ENCODE measurements at places on chromosomes 5 and 9.

DNA sequence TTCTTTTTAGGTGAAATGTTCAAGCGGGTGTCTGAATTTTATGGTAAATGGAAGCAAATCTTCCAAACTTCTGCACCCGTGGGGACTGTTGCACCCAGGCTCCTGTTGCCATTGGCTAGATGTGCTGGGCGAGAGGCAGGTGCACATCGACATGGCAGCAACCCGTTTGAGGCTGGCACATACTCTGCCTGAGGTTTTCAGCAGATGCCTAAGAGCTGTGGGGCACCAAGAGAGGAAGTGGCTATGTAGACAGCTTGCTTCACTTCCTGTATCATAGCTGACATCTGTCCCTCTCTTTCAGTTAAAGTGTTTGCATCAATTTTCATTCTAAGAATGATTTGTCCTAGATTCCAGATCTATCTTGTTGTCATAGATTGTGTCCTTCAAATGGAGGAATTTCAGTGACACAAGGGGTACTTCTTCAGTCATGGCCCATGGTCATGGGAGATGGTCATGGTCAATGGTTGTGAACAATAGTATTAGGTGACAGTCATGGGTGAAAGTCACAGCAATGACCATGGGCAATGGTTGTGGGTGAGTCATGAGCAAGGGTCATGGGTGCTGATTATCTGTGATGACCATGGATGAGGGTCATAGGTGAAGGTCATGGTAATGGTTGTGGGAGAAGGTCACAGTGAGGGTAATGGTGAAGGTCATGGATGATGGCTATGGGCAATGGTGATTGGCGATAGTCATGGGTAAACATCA is 115.1 kb upstream of the IRX4 start:
- DNase-seq: no peak

DNA sequence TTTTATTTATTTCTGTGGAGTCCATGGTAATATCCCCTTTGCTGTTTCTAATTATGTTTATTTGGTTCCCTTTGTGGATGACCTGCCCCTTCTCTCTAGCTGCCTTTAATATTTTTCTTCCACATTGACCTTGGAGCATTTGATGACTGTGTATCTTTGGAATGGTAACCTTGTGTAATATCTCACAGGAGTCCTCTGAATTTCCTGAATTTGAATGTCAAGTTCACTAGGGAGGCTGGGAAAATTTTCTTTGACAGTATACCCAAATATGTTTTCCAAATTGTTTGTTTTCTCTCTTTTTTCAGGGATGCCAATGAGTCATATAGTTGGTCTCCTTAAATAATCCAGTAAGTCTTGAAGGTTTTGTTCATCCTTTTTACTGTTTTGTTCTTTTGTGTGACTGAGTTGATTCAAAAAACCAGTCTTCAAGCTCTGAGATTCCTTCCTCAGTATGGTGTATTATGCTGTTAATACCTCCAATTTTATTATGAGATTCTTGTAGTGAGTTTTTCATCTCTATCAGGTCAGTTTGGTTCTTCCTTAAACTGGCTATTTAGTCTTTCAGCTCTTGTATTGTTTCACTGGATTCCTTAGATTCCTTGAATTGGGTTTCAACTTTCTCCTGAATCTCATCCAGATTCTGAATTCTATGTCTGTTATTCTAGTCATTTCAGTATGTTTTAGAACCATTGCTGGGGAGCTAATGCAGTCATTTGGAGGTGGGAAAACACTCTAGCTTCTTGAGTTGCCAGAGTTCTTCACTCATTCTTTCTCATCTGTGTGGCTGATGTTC is 349.0 kb upstream of the TARS1 start:
- no peak for DNase-seq

GRCh38 chr5:142032747-142033631 is 20.2 kb upstream of the GNPDA1 start:
- DNase-seq: no peak

GRCh38 chr5:55134053-55134722 is 25.8 kb upstream of the GPX8 start:
- no peak for DNase-seq

- DNase-seq: no peak
These were observed 29.2 kb downstream of the HSPA4 start for GRCh38 chr5:133081036-133081435.

DNA sequence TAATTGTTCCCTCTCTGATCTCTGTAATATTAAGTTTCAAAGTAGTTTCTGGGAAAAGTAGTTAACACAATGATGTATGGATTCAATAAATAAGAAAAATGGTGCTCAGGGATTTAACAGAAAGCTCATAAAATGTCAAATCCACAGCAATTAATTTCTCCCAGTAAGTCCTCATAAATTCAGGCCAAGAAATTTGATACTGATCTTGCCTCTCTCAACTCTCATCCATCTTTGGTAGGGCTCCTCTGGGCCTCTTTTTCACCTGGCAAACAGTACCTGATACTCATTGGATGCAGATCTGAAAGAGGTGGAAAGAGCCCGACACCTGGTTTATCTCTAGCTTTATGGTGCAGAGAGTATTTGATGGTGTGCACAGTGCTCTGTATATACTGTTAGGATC is 106.1 kb downstream of the STK32A start:
- no peak for DNase-seq

GRCh38 chr5:129857116-129857515 is 47.1 kb upstream of the CHSY3 start:
- no peak for DNase-seq

GRCh38 chr5:107289030-107289714 is 381.6 kb downstream of the EFNA5 start:
- DNase-seq: no peak

GRCh38 chr5:1133510-1134201 is 21.8 kb upstream of the SLC12A7 start:
- no peak for DNase-seq

GRCh38 chr9:79707589-79707988 is 135.8 kb downstream of the TLE4 start:
- DNase-seq: no peak

DNA sequence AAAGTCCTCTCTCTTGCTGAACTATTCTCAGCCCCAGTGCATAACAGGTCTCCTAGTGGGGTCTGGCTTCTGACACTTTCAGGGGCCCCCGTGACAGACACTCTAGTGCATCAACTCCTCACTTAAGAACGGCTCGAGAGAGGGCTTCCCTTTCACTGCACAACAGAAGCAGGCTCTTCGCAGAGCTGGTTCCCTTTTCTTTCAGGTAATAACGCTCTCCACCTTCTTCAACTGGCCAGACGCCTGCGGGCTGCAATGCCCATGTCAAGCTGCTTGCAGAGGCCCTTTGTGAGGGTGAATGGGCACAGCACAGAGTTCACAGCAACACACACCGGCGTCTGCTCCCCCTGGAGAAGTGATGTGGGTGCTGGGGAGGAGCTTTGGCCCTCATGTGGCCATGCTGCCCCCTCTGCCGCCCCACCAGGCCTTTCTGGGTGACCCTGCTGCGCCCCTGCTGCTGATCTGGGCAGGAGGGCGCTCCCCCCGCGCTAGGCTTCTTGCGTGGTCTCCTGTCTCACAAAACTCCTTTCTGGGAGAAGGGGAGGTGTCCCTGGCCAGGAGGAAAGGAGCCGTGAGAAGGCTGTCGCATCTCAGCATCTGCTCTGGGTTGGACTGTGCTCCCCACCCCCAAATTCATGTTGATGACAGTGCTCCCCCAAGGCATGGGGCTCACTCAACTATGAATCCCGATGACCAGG is 2.4 kb downstream of the MRPL36 start:
- DNase-seq: no peak

DNA sequence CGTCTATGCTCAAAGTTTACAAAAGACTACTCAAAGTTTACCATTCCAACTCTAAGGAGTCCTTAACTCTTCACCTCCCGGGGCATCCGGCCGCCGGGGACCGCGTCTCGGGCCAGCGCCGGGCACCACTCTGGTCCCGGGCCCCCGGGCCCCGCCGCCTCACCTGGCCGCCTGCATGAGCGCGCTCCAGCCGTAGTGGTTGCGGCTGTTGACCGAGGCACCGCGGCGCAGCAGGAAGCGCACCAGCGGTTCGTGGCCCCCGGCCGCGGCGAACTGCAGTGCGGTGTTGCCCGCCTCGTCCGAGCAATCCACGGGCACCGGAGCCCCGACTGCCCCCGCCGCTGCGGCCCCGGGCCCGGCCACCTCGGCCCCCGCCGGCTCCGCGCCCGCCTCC is 388 bp downstream of the ANKS6 start:
- DNase-seq: no peak

- no peak for DNase-seq
These were observed 300.7 kb downstream of the MLLT3 start for GRCh38 chr9:20321423-20322082.

- no peak for DNase-seq
These were observed 1.2 kb downstream of the ENTREP1 start for GRCh38 chr9:69326261-69326660.

DNA sequence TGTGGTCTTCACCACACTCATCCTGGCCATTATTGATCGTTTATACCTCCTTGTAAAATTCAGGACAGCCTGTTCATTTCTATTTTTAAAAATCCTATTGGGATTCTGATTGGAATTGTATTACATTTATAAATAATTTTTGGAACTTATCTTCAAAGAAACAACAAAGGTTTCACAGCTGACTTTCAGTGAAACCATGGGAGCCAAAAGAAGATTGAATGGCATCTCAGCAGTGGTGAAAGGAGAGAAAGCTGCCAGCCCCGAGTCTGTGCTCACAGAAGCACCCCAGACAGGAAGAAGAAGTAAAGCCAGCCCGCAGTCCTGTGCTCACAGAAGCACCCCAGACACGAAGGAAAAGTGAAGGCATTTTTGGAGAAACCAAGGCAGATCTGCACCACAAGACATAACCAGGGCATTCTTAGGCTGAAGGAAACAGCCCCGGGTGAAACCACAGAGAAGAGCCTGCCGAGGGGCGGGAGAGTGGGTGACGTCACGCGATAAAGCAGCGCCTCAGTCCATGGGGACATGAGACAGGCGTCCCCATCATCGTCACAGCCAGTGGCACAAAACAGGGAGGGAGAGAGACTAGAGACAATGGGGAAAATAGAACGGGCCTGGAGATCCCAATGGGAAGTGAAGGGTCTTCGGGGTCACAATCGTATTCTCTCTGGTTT is 42.5 kb upstream of the SLC9A3 start:
- DNase-seq: no peak

DNA sequence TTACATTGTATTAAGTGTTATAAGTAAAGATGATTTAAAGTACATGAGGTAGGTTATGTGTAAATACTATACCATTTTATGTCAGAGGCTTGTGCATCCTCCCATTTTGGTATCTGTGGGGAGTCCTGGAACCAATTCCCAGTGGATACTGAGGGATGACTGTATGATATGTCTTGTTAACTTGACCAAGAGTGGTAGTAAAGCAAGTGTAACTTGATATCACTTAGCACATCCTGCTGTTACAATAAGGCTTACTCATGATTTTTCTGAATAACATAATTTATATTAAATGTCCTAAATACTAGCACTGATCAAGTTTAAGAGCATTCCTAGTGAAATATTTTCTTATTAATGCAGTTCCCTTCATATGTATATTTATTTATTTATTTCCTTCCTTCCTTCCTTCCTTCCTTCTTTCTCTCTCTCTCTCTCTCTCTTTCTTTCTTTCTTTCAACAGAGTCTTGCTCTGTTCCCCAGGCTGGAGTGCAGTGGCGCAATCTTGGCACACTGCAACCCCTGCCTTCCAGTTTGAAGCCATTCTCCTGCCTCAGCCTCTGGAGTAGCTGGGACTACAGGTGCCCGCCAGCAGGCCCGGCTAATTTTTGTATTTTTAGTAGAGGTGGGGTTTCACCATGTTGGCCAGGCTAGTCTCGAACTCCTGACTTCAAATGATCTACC is 7.5 kb downstream of the NDFIP1 start:
- DNase-seq: no peak

GRCh38 chr9:88303721-88304451 is 84.4 kb upstream of the SPIN1 start:
- no peak for DNase-seq

DNA sequence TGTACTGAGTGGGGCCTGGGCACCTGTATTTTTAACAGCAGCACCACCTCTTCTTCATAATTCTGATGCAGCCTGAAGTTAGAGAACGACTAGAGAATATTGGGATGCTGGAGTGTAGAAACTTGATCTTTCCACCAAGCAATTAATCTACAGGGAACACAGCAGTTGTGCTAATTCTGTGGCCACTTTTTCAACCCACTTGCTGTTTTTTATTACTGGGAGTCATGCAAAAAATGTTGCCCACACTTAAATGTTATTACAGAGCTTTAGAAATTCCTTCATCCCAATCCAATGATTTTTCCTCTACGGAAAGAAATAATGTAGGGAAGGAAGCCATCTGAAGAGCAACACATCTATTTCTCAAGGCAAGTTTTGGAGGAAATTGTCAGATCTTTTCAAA is 190.9 kb upstream of the TUT7 start:
- DNase-seq: no peak

- no peak for DNase-seq
These were observed 196.9 kb upstream of the PANK3 start for GRCh38 chr5:168776070-168776469.

- no peak for DNase-seq
These were observed 94.6 kb upstream of the DNAH5 start for GRCh38 chr5:14039063-14039462.

- no peak for DNase-seq
These were observed 1.3 kb downstream of the PHYHD1 start for GRCh38 chr9:128921881-128922763.

GRCh38 chr5:180470966-180471582 is 23.1 kb upstream of the CNOT6 start:
- no peak for DNase-seq

DNA sequence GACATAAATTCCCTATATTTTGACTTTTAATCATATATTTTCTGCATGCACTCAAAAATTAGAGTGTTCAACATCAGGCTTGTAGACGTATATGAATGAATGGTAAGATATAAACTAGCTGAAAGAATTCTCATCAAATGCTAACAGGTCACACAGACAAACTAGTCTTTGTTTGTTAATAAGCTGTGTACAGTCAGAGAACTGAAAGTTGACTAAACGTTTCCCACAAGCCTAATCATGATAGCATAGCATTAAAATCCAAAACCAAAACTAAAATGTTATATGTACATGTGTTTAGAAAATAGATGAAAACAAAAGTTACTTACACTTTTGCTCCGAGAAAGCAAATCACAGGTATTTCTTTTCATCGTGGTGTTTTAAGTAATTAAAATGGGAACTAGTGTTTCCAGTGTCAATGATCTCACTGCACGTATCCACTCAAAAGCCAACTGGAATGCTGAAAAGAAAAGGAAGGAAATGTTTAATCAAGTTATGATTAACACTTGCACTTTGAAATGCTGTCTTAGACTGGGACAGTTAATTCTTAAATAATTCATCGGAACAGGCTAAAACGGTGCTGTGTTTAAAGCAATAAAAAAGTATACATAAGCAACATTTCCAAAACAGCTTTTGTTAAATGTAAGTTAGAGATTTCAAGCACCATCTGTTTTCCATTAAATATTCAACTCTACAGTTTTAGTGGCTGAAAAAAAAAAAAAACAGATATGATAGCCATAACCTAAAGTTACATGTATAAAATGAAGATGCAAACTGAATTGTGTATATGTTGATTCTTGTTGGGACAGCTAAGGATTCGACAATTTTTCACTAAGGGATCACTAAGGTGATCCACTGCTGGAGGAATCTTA is 291.9 kb upstream of the PDE4D start:
- DNase-seq: no peak

- no peak for DNase-seq
These were observed 586.1 kb upstream of the CDH6 start for GRCh38 chr5:30607301-30607894.

Data from brain pericyte (primary cell).